Kidney tubule cell (primary cell): ENCODE measurements at places on chromosomes 12 and 14.
A peak's percentile ranks its signal among the peaks of the same experiment; 100 is the strongest.

DNA sequence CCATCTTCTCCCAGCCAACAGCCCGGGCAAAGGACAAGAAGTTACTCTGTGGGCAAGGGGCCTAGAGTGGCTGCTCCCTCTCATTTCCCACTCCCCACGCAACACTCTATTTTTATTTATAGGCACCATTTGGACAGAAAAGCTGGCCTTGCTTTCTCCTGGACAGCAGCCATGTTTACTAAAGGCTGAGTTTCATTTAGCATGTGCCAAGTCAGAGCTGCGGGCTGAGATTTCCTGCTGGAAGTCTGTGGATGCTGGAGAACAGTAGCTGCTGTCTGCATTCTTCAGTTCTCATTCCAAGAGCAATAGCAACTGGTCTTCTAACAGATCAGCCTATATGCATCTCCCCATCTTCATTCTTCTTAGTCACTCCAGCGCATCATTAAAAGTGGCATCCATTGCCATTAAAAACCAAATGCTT, 8.3 kb downstream of the COL2A1 start:
- DNase-seq, result no peak

DNA sequence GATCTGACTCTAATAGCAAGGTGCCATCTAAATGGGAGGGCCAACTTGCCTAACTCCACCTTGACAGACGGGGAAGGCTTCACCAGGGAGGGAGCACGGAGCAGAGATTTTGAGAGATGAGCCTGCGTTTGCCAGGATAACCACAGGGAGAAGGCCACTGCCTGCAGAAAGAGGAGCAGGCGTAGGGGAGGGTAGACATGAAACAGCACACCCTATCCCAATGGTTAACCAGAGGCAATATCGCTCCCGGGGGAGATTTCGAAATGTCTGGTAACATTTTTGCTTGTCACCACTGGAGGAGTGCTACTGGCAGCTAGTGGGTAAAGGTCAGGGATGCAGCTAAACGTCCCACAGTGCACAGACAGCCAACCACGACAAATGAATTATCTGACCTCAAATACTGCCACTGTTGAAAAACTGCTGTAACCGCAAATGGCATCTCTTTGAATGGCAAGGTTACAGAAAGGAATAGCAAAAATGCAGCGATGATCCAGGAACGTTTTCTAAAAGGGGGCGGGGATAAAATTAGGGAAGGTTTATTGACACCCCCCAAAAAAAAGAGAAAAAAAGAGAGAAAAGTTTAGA, 126.0 kb upstream of the ATF7IP start:
- DNase-seq, result peak; percentile 50

DNA sequence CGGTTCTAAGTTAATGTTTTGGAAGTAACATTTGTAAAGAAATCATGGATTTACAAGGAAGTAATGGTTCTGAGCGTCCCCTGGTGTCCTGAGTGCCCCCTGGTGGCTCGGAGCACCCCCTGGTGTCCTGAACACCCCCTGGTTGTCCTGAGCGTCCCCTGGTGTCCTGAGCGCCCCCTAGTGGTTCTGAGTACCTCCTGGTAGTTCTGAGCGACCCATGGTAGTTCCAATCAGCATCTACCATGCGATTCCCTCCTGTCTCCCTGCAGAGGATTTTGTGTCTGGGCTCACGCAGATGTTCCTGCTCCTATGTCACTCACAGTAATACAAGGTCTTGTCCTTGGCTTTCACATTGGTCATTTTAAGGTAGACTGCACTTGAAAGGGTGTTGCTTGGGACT, 1352.9 kb downstream of the TMEM121 start:
- DNase-seq, result peak; percentile 70

DNA sequence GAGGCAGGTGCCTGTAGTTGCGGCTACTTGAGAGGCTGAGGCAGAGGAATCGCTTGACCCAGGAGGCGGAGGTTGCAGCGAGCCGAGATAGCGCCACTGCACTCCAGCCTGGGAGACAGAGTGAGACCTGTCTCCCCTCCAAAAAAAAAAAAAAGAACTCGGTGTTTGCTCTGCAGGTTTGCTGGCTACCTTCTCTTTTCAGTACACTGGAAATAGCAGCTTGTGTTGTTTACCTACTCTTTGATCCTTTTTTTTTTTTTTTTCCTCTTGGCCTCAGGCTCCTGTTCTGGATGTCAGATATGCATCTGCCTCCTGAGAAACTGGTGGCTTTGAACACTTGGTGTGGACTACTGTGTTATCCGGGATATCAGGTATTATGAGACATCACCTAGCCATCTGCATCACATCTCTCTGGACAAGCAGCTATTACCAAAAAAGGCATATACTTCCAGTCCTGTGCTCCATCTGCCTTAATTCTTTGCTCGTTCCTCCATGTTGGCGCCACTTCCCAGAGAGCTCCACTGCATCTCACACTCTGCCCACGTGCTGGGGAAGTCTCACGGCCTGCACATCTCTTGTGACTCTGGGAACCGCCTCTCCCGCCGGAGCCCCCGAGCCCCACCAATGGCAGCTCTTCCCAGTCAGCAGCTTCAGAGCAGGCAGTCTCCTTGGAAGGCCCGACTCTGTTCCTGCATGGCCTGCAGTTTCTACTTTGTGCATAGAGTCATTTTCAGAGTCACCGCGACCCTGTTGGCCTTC, 50.9 kb upstream of the TRAF3 start:
- DNase-seq, result no peak

DNA sequence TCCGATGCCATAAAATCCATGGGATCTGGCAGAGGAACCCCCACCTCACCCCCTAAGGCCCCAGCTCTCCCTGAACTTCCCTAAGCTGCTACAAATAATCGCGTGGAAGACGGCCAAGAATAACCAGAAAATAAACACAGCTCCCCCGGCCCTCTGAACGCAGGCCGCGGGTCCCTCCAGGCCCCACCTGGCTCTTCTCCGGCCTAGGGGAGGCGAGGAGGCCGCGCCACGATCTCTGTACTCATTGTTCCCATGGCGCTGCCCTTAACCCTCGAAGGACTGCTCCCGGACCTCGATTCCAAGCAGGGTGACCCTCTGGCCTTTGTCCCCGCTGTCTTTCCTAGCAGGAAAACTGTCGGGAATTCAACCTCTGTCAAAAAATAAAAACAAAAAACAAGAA, 33.9 kb upstream of the TBX5 start:
- no peak for DNase-seq

- no peak for DNase-seq
Observed at GRCh38 chr14:105853907-105854599, 327.7 kb downstream of the TMEM121 start.

DNA sequence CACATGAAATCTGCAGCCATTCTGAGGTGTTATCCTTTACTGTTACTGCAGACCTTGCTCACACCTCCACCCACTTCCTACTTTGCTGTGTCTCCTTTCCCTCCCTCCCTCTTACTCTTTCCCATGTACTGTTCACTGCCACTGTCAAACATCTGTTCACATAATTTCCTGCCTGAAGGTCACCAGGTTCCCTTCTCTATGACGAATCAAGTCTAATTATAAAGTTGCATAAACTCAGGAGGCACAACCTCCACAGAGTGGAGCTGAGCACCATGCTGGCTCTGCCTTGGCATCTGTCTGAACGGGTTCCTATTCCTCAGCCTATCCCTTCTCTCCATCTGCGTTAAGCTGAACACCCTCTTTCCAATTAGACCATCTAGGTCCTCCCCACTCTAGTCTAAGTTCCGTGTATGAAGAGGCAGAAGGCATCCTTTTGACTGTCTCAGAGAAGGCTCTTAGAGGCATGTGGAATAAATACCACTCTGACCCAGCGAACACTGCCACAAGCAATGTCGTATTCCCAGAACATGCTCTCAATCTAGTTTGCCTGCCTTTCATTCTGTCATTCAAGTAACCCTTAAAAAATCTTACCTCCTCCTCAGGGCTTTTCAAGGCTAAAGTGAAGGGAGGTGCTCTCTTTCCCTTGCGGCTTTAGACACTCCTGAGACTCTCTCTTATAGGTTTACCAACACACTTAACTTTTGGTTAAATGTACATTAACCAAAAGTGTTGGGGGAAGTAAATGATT, 48.7 kb downstream of the ACADS start:
- DNase-seq, result no peak

GRCh38 chr12:68975811-68976210, 42.8 kb upstream of the CPM start:
- DNase-seq, result peak; percentile 50

- no peak for DNase-seq
Observed at GRCh38 chr12:91139286-91139685, 28.0 kb upstream of the LUM start.

GRCh38 chr12:53965281-53966084, 7.4 kb upstream of the HOXC11 start:
- DNase-seq, result no peak

GRCh38 chr14:70696026-70696425, 54.3 kb downstream of the TTC9 start:
- DNase-seq, result no peak

GRCh38 chr12:81017792-81018191, 60.1 kb upstream of the ACSS3 start:
- DNase-seq, result no peak
